ENCODE measurements at places on chromosomes 4 and X.

DNA sequence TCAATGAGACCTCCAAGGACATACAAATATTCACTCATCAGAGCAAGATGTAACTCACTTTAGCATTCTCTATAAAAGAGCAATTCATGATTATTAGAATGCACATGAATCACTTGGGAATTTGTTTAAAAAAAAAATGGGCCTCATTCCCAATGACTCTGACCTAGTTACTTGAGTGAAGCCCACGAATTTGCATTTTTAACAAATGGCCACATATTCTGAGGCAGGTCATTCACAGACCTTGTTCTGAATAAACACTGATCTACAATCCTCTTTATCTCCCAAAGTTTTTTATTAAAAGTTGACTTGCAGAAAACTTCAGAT lies 255.1 kb upstream of the VEGFC start:
- DNase-seq, result no peak

DNA sequence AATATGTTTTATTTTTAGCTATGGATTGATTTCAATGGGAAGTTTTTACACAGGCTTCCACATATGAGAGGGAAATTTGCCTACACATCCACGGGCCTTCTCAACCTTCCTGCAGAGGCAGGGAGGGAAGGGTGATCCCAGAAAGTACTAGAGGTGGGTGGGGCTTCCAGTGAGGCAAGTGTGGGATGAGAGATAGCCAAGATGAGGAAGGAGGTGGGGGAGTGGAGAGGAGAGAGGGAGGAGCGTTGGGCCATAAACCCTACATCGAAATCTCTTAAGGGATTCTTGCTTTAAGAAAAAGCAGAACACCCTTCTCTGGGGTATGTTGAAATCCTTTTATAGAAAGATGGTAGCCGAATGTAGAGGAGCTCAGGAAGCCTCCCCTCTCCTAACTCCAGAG lies 19.0 kb downstream of the NKX6-1 start:
- no peak for DNase-seq

GRCh38 chr4:60637976-60638375 lies 562.1 kb upstream of the ADGRL3 start:
- DNase-seq, result no peak

GRCh38 chr4:99402765-99403164 lies 32.4 kb downstream of the ADH7 start:
- no peak for DNase-seq

GRCh38 chr4:186957952-186958555 lies 234.4 kb upstream of the FAT1 start:
- DNase-seq, result no peak

- no peak for DNase-seq
Measured at GRCh38 chr4:158128540-158128939, 44.3 kb downstream of the GASK1B start.

DNA sequence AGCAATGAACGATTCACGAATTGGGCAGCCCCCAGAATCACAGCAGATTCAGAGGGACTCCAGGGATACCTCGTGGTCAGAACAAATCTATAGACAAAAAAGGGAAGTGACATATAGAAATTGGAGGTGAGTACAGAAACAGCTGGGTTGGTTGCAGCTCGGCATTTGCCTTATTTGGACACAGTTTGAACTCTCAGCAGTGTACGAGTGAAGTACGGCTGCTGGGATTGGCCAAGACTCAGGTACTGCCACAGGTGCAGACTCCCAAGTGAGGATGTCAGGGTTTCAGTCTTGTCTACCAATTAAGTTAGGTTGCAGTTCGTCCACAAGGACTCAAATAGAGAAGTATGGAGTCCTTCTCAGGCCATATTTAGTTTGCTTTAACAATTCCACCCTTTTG lies 28.2 kb downstream of the HTT-AS start:
- DNase-seq, result no peak

GRCh38 chr4:82467471-82467870 lies 37.1 kb downstream of the ENOPH1 start:
- no peak for DNase-seq

Data from NCI-H1092 treated with DMSO at 0.1 percent for 48 hours (cell line).